ENCODE measurements at places on chromosomes 5 and 9.

DNA sequence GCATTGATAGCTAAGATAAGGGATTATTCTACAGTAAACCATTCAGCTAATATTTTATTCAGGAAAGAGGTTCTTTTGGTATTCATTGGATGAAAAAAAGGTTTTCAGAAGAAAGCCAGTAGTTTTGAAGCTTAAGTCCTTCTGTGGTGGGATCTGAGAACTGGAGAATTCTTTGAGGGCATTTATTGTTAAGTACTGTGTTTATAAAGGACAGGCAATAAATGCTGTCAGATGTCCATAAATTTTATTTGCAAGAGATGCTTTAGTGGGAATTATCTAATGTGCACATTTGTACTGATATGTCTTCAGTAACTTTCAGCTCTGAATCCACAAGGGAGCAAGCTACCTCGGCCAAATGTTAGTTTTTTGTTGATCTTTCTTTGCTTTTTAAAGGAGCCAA, 321.3 kb downstream of the MARCHF11 start:
- DNase-seq = no peak

- no peak for DNase-seq
Observed at GRCh38 chr5:177222269-177222668, 81.2 kb downstream of the RAB24 start.

DNA sequence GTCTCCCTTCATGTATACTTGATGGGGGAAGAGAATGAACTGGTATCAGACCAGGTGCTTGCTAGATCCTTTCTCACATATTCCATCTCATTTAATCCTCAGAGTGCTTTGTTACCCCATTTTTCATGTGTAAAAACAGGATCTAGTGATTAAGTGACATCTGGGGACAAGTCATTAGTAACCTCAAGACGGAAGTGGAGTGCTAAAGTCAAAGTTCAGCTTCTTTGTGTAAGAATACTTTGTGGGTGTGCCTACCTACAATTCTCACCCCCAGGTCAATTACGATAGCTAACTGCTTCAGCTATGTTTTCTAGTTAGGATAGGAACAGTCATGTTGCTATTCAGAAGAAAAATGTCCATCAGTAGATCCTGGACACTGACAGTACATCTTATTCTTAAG, 3.1 kb upstream of the FAM120AOS start:
- no peak for DNase-seq

DNA sequence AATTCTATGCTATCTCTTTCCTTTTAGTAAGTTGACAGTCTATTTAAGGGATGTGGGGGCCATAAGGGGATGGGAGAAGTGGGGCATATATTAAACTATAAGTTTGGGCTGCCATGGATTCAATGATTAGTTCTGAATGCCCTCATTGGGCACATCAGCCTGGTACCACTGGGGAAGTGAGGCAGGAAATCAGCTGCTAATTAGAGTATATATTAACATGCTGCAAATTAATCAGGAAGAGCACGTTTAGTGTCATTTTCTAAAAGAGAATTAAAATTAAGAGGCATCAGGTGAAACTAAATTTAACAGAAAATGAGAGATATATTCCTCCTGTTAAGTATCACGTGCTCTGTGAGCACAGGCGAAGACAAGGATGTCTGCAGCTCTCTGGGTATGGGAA, 123.0 kb upstream of the GNA14 start:
- DNase-seq = no peak

DNA sequence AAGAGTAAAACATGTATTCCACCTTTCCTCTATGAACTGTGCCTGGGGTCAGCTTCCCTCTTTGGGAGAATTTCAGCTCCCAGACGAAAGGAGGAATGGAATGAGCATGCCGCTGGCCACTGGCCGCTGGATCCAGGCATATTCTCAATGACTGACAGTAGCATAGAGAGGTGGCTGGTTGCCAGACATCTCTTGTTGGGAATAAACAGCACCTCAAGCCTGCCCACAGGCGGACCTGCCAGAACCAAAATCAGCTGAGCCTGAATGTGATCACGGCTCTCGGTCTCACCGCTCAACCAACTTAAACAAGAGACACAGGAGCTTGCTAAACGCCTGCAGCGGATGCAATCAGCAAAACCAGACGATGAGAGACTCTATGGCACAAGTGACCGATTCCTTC, 20.6 kb downstream of the TBC1D9B start:
- no peak for DNase-seq

DNA sequence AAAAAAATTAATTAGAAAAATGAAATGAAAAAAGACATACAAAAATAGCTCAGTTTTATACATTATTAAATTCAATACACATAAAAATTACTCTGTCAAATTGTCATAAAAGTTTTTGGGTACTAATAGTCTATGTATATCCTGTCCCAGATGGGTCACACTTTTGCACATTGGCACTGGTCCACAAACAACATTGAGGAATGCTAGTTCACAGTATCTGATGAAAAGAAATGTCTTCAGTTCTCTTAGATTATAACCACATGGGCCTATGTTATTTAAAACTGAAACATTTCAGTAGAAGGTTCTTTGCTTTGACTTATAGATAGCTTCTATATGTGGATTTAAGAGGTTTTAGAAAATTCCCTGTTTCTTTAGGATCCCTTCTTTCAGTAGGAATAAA, 39.8 kb downstream of the LNPEP start:
- DNase-seq = no peak

DNA sequence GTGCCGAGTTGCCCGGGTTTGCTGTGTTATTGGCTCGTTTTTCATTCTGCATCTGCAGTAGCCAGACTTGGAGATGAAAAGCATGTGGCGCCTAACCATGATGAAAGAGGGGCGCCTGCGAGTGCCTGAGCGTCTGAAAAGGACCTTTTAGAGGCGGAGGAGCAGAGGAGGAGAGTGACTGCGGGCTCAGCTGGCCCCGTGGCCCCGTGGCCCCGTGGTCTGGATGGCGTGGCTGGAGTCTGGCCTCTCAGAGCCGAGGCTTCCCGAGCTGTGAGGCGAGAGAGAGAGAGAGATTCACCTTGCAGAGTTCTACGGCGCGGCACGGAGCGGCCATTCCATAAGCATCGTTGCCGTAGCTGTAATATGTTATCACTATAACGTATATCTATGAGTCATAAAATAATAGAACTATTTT, 55.3 kb upstream of the RNU6ATAC start:
- no peak for DNase-seq

DNA sequence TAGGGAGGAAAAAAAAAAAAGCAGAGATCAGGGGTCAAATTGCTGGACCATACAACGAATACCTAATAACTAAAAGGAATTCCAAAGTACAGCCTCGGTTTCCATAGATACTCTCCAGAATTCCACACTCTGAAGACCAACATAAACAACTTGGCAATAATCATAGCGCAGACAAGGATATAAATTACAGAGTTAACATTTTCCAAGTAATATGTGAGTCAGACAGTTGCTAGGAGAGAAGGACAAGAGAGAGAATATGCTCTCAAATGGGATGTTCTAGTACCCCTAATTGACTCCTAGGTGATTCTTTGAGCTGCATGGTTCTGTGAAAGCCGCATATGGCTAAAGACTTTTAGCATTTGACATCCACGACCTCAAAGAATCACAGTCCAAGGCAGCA, 165.2 kb downstream of the FRMD3 start:
- no peak for DNase-seq

- no peak for DNase-seq
Observed at GRCh38 chr5:158351485-158352125, 492.7 kb upstream of the CLINT1 start.

DNA sequence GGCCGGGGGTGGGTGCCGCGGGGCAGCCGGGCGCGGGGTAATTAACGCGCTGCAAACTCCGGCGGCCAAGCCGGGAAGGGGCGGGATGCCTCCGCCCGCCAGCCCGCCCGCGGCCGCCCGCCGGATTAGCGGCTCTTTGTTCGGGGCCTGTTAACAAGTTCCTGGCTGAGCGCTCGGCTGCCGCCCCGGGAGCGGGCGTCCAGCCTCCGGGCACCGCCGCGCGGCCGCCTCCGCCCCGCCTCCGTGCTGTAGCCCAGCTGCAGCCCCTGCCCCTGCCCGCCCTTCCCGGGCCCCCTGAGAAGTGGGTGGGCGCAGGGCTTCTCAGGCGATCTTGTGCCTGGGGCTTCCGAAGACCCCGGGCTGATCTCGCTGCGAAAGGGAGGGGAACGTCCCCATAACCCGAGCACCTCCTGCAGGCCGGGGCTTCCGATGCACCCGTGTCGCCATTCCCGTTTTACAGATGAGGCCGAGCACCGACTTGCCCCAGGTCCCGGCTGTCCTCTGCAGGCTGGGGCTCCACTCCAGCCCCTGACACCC, 7.5 kb downstream of the UNC5A start:
- DNase-seq = no peak

DNA sequence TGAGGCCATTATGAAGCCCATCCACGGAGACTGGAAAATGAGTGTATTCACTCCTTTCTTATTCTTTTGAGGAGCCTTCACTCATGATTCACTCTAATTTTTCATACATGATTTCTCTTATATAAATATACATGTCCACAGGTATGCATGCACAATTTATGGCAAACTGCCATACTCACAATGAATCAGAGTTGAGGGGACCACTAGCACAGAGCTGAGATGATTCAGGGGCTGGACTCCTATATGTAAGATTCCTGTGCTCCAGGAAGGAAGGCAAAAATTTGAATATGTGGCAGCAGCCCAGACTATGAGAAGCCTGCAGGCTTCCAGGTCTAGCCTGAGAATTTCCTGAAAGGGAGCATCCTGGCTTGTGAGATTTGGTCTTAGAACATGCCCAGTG, 484.6 kb downstream of the PRELID2 start:
- no peak for DNase-seq

DNA sequence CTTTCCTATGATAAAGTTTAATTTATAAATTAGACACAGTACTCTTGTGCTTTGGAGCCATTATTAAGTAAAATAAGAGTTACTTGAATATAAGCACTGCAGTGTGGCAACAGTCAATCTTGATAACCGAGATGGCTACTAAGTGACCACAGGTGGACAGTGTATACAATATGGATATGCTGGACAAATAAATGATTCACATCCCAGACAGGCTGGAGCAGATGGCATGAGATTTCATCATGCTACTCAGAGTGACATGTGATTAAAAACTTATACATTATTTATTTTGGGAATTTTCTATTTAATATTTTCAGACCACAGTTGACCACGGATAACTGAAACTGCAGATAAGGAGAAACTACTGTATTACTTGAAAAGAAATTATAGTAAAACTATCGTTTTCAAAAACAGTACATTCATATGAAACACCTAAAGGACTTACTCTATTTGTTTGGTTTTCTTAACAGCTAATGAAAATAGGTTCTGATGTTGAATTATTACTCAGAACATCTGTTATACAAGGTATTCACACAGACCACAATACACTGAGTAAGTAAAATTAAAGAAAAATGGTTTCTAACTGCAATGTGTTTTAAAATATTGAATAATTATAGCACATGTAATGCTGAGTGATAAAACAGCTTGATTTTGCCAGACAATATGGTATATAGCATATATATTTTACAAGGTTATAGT, 16.0 kb downstream of the LYRM7 start:
- DNase-seq = no peak

DNA sequence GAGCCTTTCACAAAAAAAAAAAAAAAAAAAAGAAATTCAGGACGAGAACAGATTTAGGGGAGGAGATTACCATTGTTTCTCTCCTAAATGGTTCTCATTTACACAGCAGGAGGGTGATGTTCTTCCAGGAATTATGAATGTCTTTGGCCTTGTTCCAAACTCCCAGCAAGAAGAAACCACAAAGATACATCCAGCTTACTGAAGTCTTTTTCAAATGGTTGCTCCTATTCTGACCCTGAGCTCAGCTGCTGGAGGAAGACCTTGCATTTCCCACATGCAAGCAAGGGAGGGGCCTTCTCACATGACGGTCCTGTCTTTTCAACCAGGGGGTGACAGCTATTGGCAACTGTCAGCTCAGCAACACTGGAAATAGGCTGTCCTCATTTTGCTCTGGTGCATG, 203.0 kb upstream of the VLDLR start:
- DNase-seq = no peak

GRCh38 chr9:115004545-115004944, 74.2 kb upstream of the TNFSF8 start:
- no peak for DNase-seq

DNA sequence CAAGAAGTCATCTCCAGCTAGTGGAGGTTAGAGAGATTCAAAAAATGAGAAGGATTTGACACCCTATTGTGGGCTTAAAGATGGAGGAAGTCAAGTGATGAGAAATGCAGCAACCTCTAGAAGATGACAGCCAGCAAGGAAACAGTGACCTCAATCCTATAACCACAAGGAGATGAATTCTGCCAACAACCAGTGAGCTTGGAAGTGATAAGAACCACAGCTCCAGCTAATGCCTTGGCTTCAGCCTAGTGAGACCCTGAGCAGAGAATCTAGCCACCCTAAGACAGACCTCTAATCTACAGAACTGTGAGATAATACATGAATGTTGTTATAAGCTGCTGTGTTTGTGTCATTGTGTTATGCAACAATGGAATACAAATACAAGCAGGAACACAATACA, 262.4 kb downstream of the GRIA1 start:
- no peak for DNase-seq

DNA sequence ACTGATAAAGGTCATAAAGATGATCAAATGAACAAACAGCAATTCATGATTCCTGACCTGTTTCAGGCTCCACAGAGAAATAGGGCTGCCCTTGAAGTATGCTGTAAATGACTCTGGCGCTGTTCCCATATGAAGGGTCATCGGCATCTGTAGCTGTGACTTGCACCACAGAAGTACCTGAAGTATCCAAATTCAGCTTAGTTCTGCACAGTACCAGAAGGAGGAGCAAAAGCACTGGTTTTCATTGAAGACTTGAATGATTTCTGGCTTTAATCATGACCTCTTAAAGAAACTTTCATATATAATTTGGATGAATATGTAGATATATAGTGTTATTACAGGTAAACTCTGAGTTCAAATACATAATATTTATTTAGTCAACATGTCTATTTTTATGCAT, 109.1 kb downstream of the CDH10 start:
- no peak for DNase-seq

GRCh38 chr9:99027443-99027842, 77.5 kb upstream of the TGFBR1 start:
- DNase-seq = no peak

- DNase-seq = no peak
Observed at GRCh38 chr5:66436721-66437120, 159.5 kb upstream of the MAST4 start.
